ENCODE measurements at places on chromosomes 7 and 10. TPM values are rescaled to one million over a fixed set of nuclear protein-coding genes. Genes with fewer than 3 reads are reported as not detected.

GRCh38 chr7:21771906-21772610 lies 173.6 kb downstream of the CDCA7L start:
- peak; percentile 17 for DNase-seq

DNA sequence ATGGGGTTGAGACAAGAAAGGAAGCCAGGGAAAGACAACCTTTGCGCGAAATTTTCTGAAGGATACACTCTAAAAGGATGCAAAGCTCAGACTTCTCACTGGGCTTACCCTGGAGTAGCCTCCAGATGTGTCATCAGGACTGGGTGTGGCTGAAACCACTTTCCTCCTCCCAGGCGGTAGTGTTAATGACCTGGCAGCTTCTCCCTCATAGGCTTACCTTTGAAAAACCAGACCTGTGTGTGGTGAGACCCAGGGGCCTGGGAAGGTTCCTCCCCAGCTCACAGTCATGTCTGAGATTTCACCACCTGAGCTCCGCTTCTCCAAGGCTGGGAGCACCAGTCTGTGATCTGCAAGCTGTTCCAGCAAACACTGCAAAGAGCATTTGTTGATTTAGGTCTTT lies 93.7 kb downstream of the EPC1 start:
- no peak for DNase-seq

DNA sequence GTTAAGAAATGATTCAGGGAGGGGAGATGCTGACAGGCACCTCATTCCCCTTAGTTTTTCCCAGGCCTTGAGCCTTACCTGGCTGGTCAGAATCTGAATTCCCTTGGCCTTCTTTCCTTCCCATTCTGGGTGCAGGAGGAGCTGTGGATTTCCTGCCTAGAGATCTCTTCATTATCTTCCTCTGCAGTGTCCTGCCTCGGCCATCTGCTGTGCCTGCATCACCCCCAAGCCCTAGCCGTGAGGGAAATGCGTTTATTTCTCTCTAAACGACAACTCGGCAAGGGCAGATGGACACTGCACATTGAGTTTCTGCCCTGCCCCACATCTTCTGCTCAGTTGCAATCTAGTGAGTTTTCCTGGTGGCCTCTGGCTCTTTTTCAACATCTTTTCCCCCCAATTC lies 26.7 kb downstream of the ZCWPW1 start:
- DNase-seq, result no peak

GRCh38 chr10:123327450-123327849 lies 173.2 kb downstream of the BUB3 start:
- DNase-seq, result no peak

The IQUB gene
- 0.07 TPM for total RNA-seq

The TET1 gene
- 47.6 TPM for total RNA-seq

The HYAL4 gene
- total RNA-seq, result 0.11 TPM

DNA sequence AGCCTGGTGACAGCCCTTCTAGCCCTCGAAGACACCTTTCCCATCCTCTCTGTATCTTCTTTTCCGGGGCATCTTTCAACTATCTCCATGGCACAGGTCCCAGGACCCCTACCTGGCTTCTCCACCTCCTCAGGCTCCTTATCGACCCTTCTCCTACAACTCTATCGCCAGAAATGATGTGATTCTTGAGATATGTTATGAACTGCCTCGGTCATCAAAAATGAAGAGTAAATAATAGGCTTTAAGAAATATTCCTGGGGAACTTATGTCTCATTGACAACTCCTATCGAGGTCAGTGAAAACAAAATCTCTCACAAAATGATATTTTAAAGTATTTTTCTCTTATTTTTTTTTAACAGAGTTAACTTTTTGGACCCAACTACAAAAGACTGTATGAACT lies 405.5 kb upstream of the SHH start:
- DNase-seq, result no peak

DNA sequence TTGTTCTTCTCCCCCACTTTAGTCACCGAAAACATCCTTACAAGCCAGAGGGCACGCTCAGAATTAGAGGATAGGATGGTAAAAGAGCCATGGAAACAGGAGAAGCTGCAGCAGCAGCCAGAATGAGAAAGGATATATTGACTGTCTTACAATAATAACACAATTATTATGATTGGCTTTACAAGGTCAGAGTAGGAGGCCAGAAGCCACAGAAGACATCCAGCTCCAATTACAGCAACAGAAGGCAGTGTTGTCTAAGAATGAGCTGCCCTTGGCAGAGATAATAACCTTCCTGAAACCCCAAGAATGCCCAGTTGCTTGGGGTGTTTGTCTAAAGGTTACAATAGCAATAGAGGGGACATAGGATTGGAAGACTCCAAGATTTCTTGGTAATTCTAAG lies 168.8 kb downstream of the C1GALT1 start:
- no peak for DNase-seq

The CADPS2 gene
- 5.9 TPM for total RNA-seq

DNA sequence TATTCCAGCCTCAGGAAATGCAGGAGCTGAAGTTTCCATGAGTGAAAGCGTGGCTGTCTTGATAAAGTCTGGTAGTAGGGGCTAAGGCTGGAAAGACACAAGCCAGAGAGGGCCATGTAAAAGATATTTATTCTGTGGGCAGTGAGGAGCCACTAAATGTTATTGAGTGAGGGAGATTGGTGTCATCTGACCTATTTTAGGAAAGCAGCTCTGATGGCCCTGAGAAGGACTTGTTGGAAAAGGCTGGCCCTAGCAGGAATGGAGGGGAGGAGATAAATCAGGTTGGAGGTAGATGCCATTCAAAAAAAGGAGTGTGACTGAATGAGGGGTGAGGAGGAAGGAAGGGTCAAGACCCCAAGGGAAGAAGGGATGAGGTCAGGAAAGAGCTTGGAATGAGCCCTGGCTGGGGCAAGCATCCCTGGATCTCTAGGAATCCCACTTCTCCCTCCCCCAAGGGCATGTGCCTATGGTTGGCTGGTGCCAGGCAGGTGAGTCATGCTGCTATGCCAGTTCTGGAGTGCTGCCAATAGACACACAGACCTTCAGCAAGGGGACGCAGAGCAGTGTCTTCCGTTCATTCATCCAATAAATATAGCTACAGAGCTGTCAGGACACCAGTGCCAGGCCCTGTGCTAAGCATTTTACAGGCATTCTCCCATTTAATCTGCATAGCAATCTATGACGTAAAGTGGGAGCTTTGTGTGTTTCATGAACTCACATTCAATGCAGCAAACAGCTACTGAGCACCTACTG lies 2.0 kb downstream of the ANKRD2 start:
- DNase-seq, result peak; percentile 59

Measured in H7 (cell line).